ENCODE measurements at places on chromosomes 6 and 20. TPM values are rescaled to one million over a fixed set of nuclear protein-coding genes. Genes with fewer than 3 reads are reported as not detected.

DNA sequence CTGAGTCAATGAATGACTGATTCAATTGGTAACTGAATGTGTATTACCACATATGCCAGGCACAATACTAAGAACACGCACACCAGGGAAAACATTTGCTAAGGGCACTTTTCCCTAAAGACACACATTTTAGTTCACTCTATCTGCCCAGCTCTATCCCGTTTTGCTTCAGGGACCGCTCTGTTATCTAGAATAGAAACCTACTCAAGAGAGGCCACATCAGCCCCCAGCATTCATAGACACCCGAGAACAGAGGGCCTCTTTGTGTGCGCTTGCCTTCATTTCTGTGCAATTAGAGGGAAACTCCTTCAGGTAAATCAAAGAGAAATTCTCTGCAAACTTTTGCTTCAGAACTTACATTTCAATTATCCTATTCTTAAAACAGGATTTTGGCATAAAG lies 50.3 kb downstream of the DZANK1 start:
- no peak for DNase-seq
- H3K4me1 ChIP-seq = peaks cover 42% of the 10 kb centered on the region
- no peak overlapping the region for H3K4me3 ChIP-seq

NRSN1 gene
- total RNA-seq = not detected

JAG1 gene
- total RNA-seq = 46.0 TPM

- no peak overlapping the region for H3K4me3 ChIP-seq
- no peaks in the 10 kb centered on the region for H3K36me3 ChIP-seq
- DNase-seq = no peak
- no peak overlapping the region for H3K27ac ChIP-seq
Measured at GRCh38 chr6:117849087-117849486, 58.0 kb upstream of the SLC35F1 start.

C6orf15 gene
- not detected for total RNA-seq

DNA sequence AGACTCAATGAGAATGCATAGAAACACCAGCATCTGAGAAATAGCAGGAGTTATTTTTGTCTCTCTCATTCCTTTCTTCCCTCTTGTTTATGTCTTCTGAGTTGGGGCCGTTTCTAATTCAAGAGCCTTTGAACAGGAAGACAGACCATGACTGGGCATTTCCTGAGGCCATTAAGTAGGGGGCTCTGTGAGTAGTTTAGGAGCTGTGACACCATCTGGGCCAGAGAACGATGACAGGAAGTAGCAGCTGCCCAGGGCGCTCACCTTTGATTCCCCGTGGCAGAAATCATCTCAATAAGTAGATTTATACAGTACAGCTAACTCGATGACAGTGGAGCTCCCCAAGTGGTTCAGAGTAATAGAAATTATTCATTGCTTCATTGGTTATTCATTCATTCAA lies 298.4 kb upstream of the PLN start:
- no peaks in the 10 kb centered on the region for H3K27me3 ChIP-seq
- DNase-seq = no peak
- no peaks in the 10 kb centered on the region for H3K4me1 ChIP-seq
- no peak overlapping the region for H3K27ac ChIP-seq
- H3K36me3 ChIP-seq = no peaks in the 10 kb centered on the region

UQCC2 gene
- 43.1 TPM for total RNA-seq

DNA sequence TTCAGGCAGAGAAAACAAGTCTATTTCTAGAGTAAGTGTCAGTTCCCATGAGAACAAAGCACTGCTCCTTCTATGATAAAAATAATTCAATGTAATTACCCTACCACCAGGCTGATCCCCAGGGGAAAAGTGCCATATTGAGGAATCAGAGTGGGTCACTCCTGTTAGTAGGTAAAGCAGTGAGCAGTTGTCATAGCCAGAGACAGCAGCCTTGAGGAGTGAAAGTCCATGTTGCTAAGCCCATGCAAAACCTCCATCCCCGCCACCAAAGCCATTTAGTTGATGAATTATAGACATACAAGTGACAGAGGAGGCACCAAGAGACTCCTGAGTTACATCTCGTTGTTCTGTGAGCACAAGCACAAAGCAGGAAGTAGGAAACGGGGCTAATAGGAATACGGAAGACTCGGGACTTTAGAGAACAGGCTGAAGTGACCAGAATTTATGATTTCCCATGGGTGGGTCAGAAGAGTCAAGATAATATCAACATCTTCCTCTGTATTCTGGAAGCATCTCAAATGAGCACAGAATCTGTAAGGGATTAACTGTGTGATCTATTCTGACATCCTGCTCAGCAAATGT lies 197.9 kb downstream of the MAFB start:
- H3K27me3 ChIP-seq = no peaks in the 10 kb centered on the region
- no peaks in the 10 kb centered on the region for H3K36me3 ChIP-seq
- no peaks in the 10 kb centered on the region for H3K4me1 ChIP-seq
- no peak overlapping the region for H3K4me3 ChIP-seq

DNA sequence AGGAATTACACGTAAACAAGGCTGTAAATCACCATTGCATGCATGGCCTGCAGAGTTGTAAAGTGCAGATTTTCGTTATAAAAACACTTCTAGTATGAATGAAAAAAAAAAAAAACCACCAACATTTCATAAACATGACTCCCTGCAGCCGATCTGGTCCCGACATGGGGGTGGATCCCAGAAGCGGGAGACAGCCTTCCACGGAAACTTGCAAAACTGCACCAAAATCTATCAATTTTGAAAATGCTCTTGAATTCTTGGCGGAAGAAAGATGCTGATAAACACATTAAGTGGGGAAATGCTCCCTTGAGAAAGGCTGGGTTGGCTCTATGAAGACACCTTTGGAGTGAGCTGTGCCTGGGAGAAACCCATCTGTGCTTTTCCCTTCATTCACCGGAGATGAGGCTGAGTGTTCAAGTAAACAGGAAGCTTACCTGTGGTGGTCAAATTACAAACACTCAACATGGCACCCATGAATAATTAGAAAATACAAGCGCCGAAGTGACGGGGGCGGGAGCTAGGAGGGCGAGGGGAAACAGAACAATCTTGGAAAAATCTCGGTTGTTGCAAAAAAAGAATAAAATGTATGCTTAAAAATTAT lies 845 bp upstream of the ANKRD60 start:
- H3K4me3 ChIP-seq = no peak overlapping the region
- DNase-seq = no peak
- peaks cover 3% of the 10 kb centered on the region for H3K4me1 ChIP-seq
- H3K36me3 ChIP-seq = no peaks in the 10 kb centered on the region
